Aorta (tissue), 5 donors: ENCODE measurements at places on chromosomes 7 and 10. TPM values are rescaled to one million over a fixed set of nuclear protein-coding genes. Genes with fewer than 3 reads are reported as not detected.

- H3K27me3 ChIP-seq: no peaks in the 10 kb centered on the region
- no peaks in the 10 kb centered on the region for H3K36me3 ChIP-seq
- no peak overlapping the region for H3K4me3 ChIP-seq
- H3K4me1 ChIP-seq: peaks cover 6% of the 10 kb centered on the region
- no peak for DNase-seq
Measured at GRCh38 chr7:15855525-15856109, 169.1 kb upstream of the MEOX2 start.

DNA sequence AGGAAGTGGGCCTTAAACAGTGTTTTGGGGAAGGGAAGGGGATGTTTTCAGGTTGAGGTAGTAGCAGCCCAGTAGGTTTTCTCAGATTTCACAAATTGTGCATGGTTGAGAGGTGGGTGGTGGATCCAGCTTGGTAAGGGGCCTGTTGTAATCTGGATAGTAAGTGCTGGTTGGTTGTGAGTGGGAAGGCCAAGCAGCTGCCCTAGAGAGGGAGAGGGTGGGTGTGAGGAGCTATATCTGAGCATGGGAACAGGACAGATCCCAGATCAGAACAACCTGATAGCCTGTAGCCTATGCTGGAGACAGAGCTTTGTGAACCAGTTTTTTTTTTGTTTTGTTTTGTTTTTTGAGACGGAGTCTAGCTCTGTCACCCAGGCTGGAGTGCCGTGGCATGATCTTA is 53.9 kb upstream of the ZMIZ2 start:
- H3K27ac ChIP-seq: no peak overlapping the region
- H3K4me1 ChIP-seq: no peaks in the 10 kb centered on the region
- no peak overlapping the region for H3K4me3 ChIP-seq
- H3K36me3 ChIP-seq: peaks cover 2% of the 10 kb centered on the region
- DNase-seq: no peak

The ZNF467 gene
- total RNA-seq: 18.5 TPM

The LRIT1 gene
- not detected for total RNA-seq

The OR13A1 gene
- not detected for total RNA-seq

- no peaks in the 10 kb centered on the region for H3K36me3 ChIP-seq
- H3K4me3 ChIP-seq: no peak overlapping the region
- H3K27me3 ChIP-seq: no peaks in the 10 kb centered on the region
Measured at GRCh38 chr10:110415809-110416208, 81.9 kb upstream of the DUSP5 start.

- no peaks in the 10 kb centered on the region for H3K4me1 ChIP-seq
- H3K36me3 ChIP-seq: no peaks in the 10 kb centered on the region
- no peak overlapping the region for H3K27ac ChIP-seq
- no peaks in the 10 kb centered on the region for H3K27me3 ChIP-seq
- H3K4me3 ChIP-seq: no peak overlapping the region
Measured at GRCh38 chr10:114387784-114388183, 16.5 kb downstream of the AFAP1L2 start.

GRCh38 chr10:70985824-70986622 is 97.7 kb upstream of the PCBD1 start:
- H3K4me1 ChIP-seq: no peaks in the 10 kb centered on the region
- H3K27ac ChIP-seq: no peak overlapping the region
- H3K4me3 ChIP-seq: no peak overlapping the region
- no peaks in the 10 kb centered on the region for H3K27me3 ChIP-seq
- DNase-seq: no peak

The MMP21 gene
- 0.16 TPM for total RNA-seq

DNA sequence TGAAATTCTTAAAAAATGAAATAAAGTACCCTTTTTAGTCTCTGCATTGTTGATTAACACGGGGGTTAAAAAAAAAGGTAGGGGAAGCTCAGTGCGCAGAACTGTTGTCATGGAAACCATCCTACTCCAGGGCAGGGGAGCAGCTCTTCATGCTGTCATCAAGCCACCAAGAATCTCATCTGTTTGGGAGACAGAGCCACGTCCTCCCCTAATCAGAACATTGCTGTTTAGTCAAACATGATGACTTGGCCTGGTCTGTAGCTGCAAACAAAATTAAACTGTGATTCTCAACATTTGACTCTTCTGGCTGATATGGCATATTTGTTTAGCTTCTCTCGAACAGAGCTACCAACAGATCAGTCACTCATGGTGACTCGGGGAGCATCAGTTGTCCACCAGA is 254.4 kb upstream of the KLF14 start:
- no peak overlapping the region for H3K27ac ChIP-seq
- no peak for DNase-seq
- H3K27me3 ChIP-seq: no peaks in the 10 kb centered on the region
- peaks cover 3% of the 10 kb centered on the region for H3K4me1 ChIP-seq

DNA sequence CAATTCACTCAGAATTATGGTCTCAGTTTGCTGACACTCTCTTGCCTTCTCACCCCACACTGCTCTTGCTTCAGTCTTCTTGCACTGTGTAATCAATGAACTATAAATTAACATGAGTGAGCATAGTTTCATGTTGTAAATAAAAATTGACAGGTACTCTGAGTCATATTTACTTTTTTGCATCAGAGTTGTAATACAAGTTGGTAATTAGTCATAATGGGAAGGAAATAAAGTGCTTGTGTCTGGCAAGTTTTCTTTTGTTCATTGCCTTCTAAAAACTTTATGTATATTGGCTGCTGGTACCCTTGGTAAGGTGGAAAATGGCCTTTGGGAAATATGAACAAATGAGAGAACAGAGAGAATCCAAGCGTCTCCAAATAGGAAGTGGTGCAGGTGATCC is 169.3 kb upstream of the MAGI2 start:
- no peak overlapping the region for H3K27ac ChIP-seq
- no peaks in the 10 kb centered on the region for H3K27me3 ChIP-seq
- DNase-seq: no peak
- H3K4me3 ChIP-seq: no peak overlapping the region
- H3K4me1 ChIP-seq: no peaks in the 10 kb centered on the region

DNA sequence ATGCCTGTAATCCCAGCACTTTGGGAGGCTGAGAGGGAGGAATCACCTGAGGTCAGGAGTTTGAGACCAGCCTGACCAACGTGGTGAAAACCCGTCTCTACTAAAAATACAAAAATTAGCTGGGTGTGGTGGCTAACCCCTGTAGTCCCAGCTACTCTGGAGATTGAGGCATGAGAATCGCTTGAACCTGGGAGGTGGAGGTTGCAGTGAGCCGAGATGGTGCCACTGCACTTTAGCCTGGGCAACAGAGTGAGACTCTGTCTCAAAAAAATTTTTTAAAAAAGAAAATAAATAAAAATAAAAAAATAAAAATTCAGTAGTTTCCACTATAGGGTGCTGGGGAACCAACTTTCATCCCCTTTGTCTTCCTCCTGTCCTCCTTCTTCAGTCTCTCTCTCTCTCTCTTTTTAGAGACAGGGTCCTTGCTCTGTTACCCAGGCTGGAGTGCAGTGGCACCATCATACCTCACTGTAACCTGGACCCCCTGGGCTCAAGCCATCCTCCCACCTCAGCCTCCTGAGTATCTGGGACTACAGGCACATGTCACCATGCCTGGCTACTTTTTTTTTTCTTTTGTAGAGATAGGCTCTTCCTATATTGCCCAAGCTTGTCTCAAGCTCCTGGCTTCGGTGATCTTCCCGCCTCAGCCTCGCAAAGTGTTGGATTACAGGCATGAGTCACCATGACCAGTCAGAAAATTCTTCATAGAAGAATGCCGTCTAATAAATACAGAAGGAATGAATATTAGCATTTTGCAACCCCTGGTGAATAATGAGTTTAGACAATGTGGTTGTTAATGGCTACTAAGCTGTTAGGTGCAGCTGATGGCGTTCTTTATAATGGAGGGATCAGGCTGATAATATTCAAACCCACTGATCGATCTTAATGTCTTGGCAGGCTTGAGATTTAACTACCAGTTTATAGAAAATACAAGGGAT is 20.6 kb downstream of the RBM20 start:
- no peaks in the 10 kb centered on the region for H3K27me3 ChIP-seq
- no peak overlapping the region for H3K4me3 ChIP-seq
- H3K27ac ChIP-seq: no peak overlapping the region
- no peaks in the 10 kb centered on the region for H3K36me3 ChIP-seq
- no peak for DNase-seq

The DNAJC1 gene
- 26.7 TPM for total RNA-seq

- no peak overlapping the region for H3K27ac ChIP-seq
- H3K4me3 ChIP-seq: no peak overlapping the region
- no peaks in the 10 kb centered on the region for H3K36me3 ChIP-seq
Measured at GRCh38 chr7:51288896-51289622, 27.6 kb downstream of the COBL start.

DNA sequence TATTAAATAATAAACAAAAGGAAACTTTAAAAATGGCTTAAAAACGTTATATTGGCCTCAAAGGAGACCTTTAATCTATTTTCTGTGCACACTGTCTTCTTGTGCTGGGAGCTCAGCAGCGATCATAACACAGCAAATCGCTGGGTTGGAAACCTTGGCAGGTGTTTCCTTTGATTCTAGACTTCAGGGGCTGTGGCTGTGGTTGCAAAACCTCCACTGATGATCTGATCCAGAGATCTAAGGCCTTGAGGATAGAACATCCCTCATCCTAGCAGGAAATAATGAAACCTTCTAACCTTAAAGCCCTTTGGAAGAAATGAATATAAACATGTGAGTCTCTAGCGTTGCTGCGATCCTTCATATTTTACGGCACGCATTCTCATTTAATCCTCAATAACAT is 29.8 kb downstream of the CDHR3 start:
- H3K27ac ChIP-seq: no peak overlapping the region
- H3K4me3 ChIP-seq: no peak overlapping the region
- H3K36me3 ChIP-seq: no peaks in the 10 kb centered on the region
- no peaks in the 10 kb centered on the region for H3K4me1 ChIP-seq
- H3K27me3 ChIP-seq: no peaks in the 10 kb centered on the region
- DNase-seq: no peak

DNA sequence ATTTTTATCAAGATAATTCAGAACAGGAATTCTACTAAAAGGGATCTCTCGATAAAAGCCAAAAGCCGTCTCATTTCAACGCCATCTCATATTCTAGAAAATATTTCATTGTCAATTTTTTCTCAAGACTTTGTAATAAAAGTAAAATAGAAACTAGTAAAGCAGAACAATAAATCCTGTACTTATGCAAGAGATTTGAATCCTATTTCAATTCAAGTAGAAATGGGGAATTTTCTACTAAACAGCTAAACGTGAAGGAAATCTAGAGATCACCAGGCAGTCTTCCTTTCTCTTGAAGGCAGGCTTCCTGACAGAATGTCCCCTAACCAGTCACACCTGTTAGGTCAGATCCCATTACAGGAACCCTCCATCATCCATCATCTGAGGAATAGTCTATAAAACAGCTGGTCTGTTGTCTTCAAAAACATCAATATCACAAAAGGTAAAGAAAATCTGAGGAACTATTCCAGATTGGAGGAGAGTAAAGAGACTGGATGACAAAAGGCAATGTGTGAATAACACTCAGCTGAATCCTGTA is 23.7 kb downstream of the USP6NL start:
- no peaks in the 10 kb centered on the region for H3K36me3 ChIP-seq
- no peaks in the 10 kb centered on the region for H3K4me1 ChIP-seq
- DNase-seq: no peak
- no peak overlapping the region for H3K4me3 ChIP-seq

DNA sequence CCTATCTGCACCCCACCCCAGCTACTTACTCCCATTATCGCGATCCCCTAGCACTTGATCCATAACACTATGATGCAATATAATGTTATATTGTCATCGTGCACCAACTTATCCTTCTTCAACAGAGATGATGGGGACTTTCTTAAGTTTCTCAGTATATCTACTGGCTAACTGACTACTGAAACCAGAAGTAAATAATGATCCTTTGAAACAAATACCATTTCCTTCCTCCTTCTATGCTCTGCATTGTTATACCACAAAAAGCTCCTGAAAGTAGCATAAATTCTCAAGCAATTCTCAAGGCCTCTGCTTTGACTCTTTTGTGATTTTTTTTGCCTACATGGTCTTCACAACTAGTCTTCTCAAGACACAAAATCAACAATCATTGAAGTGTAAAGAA is 68.9 kb downstream of the HTR7 start:
- H3K36me3 ChIP-seq: no peaks in the 10 kb centered on the region
- H3K27me3 ChIP-seq: no peaks in the 10 kb centered on the region
- no peak for DNase-seq
- H3K4me3 ChIP-seq: no peak overlapping the region
- no peaks in the 10 kb centered on the region for H3K4me1 ChIP-seq
- H3K27ac ChIP-seq: no peak overlapping the region
